ENCODE measurements at places on chromosomes 16 and 17. TPM values are rescaled to one million over a fixed set of nuclear protein-coding genes. Genes with fewer than 3 reads are reported as not detected.

Gene CCL7
- not detected for total RNA-seq

DNA sequence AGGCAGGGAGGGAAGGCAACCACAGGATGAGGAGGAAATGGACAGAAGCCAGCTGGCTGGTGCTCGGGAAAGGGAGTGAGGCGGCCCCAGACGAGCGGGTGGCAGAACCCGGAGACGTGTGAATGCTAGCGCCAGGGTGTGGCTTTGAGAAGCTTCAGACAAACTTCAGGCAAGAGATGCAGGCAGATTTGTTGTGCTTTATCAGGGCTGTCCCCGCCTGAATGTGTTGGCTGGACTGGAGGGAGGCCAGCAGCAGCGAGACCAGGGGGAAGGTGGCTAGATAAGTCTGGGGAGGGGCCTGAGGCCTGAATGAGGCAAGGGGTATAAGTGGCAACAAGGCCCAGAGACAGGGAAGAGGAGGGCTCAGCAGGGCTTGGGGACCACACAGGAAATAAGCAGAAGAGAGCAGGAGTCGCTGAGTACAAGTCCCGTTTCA is 22.0 kb downstream of the CAMKK1 start:
- DNase-seq: no peak

Gene CD300E
- not detected for total RNA-seq

GRCh38 chr16:80503107-80503506 is 37.7 kb upstream of the DYNLRB2 start:
- DNase-seq: no peak

DNA sequence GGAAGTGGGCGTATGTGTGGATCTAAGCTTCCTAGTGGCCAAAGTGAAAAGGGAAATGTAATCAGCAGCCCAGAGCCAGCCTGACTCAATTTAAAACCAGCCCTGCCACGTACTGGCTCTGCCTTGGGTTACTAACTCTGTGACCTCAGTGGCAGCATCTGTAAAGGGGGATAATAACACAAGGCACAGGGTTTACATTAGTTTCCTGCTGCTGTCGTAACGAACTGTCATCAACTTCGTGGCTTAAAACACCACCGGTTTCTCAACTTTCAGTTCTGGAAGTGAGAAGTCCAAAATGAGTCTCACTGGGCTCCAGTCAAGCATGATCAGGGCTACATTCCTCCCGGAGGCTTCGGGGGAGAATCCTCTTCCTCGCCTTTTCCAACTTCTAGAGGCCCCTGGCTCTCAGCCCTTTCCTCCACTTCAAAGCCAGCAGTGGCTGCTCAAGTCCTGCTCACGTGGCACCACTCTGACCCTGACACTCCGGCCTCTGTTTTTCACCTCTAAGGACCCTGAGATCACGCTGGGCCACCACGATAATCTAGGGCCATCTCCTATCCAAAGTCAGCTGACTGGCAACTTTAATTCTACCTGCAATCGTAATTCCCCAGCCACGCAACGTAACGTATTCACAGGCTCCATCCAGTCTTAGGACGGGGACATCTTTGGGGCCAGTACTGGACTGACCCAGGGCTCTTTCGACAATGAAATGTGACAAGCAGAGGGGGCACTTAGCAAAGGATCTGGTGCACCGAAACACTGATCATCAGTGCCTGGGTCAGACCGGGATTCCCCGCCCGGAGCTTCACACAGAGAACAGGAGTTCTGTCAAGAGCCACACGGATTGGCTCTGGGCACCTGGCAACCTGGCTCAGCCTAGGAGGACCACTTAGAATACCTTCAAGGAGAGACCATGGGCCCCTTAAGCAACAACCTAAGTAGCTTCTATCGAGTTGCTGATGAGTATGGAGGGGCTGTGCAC is 14.5 kb downstream of the TMC6 start:
- no peak for DNase-seq

Gene RBFOX1
- 30.5 TPM for total RNA-seq

- DNase-seq: no peak
Measured at GRCh38 chr17:67080804-67081203, 36.5 kb downstream of the CACNG1 start.

- no peak for DNase-seq
Measured at GRCh38 chr17:57441270-57441600, 184.9 kb downstream of the MSI2 start.

Gene MYH2
- total RNA-seq: not detected

- DNase-seq: no peak
Measured at GRCh38 chr16:50737420-50737959, 4.4 kb upstream of the CYLD start.

Gene VASN
- total RNA-seq: 4.1 TPM

GRCh38 chr16:76970087-76970744 is 220.8 kb upstream of the MON1B start:
- no peak for DNase-seq

- DNase-seq: no peak
Measured at GRCh38 chr17:35627417-35627816, 40.3 kb downstream of the AP2B1 start.

Gene C17orf67
- not detected for total RNA-seq

Gene KRT25
- total RNA-seq: not detected

- no peak for DNase-seq
Measured at GRCh38 chr17:43020030-43020621, 2.1 kb downstream of the VAT1 start.

- no peak for DNase-seq
Measured at GRCh38 chr16:27746076-27746855, 196.3 kb downstream of the KATNIP start.

Gene TRIM65
- total RNA-seq: 24.3 TPM

Gene ZPBP2
- total RNA-seq: not detected

- peak; percentile 23 for DNase-seq
Measured at GRCh38 chr16:73231944-73232554, 184.1 kb upstream of the ZFHX3 start.

Gene SPNS2
- total RNA-seq: 73.0 TPM

GRCh38 chr17:56557682-56558081 is 35.8 kb upstream of the NOG start:
- no peak for DNase-seq

GRCh38 chr16:57533431-57534336 is 2.7 kb downstream of the CCDC102A start:
- DNase-seq: no peak

Gene MYLK3
- total RNA-seq: 0.49 TPM

DNA sequence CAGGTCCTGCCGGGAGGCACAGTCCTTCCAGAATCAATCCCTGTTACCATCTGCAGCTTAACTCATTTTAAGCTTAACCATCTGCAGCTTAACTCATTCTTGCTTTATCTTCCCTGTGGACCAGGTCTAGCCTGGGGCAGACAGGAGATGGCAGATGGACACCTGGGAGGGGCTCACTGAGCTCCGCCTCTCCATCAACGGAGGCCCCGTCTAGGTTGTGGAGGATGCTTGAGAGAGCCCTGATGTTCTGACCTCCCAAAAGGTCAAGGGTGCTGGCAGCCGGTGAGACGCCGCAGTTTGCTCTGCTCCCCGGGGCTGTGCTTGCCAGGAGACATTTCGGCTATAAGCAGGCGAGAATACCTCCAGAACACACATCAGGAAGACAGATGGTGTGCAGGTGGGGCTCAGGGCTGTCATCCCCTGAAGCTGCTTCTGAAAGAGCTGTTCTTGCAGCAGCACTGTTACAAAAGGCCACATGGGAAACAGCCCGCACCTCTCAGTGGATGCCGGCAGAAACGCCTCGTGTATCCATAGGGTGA is 41.3 kb downstream of the BAIAP2 start:
- DNase-seq: peak; percentile 88

GRCh38 chr16:64724339-64724738 is 397.5 kb downstream of the CDH11 start:
- no peak for DNase-seq

DNA sequence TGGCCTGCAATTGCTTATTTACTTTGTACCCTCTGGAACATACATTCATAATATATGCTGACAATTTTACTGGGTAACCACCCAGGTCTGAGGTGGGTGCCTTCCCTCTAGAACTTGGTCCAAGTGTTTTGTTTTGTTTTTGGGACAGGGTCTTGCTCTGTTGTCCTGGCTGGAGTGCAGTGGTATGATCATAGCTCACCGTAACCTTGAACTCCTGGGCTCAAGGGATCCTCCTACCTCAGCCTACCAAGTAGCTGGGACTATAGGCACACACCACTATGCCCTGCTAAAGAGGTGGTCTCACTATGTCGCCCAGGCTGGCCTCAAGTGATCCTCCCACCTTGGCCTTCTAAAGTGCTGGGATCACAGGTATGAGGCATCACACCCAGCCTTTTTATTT is 11.2 kb upstream of the CTCF start:
- DNase-seq: no peak

DNA sequence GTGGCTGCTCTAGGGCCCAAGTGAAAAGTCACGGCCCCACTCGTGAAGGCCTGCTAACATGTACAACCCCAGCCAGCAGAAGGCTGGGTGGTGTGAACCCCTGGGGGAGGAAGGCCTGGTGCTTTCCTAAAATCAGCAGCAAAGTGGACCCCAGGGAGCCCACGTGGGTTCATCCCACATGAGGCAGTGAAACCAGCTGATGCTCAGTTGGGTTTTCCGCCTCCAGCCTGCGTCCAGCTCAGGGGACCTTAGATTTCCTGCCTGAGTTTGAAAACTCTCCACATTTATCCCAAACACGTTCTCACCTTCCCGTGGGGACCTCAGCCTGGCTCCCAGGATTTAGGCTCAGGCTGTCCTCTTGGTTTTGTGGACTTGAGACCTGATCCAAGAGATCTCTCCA is 85.8 kb downstream of the SOCS1 start:
- DNase-seq: no peak

DNA sequence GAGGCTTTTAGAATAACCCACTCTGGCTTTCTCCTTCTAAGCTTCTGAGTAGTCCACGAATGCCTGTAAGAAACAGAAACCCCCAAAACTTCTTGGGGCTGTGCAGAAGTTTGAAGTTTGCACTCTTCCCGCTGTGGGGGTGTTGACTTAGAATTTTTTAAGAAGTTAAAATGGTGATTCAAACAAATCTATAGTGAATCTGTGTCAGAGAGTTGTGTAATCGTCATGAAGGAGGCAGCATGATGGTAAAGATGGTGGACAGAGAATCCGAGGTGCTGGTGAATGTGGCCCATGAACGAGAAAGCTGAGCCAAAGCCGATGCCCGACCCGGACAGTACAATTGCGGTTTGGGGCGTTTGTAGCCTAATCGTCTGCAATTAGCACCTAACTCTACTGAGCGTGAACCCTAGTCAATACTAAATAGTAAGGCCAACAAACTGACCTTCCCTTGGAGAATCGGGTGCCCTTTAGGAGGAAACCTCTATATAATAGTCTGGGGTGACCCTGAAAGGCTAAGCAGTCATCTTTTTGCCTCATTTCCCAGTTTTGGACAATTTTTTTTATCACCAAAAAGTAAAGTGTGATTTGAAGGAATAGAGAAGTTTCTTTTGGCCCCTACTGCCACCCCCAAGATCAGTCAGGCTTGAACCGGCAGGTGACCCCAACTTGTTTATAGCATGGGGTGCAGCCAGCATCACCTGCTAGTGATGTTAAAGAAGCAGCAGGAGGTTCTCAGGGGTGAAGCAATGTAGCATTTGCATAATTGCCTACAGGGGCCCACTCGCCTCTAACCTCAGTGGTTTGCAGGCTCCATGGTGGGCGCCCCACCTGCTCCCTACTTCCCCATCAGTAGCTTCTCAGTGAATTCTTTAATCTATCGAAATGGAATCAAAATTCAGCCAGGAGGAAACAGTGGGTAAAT is 11.2 kb downstream of the IRF8 start:
- no peak for DNase-seq

DNA sequence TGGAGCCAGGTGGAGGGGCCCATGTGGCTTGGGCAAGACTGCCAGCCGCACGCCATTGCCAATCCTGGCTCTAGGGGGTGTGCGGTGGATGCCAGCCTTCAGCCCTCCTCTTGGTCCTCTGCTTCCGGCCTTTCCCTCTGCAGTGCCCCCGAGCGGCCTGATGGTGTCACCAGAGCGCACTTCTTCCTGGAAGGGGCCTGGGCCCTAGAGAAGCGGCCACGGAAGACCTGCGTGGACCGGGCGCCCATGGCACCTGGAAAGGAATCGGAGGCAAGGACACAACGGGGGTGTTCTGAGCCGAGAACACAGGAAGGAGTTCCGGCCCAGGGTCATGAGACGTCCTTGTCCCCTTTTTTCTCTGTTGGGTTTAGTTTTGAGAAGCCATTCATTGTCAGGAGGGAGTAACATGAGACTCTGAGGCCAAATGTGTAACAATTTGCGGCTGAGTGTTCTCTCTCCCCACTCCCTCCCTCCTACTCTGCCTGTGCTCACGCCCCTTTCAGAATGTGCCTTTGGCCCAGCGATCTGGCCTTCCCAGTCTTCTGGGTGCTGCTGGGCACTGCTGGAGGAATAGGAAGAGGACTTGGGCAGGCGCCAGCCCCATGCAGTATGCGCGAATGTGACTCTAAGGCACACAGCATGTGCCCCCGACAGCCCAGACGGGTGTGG is 92.8 kb downstream of the IRX3 start:
- peak; percentile 82 for DNase-seq

Gene STX1B
- 51.6 TPM for total RNA-seq

Gene SLC7A6OS
- 25.2 TPM for total RNA-seq

All from glutamatergic neuron (in vitro differentiated cells).